Daoy (cell line): ENCODE measurements at places on chromosomes 6 and 20. TPM values are rescaled to one million over a fixed set of nuclear protein-coding genes. Genes with fewer than 3 reads are reported as not detected.

BMP6 gene
- total RNA-seq: 0.34 and 0.80 TPM in 2 replicates

GRCh38 chr6:53734473-53735299 lies 60.1 kb upstream of the LRRC1 start:
- DNase-seq: peak; percentile 85

SLC22A3 gene
- total RNA-seq: 0.77 and 1.8 TPM in 2 replicates

GRCh38 chr6:146583966-146584365 lies 14.8 kb upstream of the ADGB start:
- DNase-seq: no peak

- DNase-seq: no peak
These were observed 192.1 kb downstream of the KCNQ5 start for GRCh38 chr6:72813807-72814596.

DNA sequence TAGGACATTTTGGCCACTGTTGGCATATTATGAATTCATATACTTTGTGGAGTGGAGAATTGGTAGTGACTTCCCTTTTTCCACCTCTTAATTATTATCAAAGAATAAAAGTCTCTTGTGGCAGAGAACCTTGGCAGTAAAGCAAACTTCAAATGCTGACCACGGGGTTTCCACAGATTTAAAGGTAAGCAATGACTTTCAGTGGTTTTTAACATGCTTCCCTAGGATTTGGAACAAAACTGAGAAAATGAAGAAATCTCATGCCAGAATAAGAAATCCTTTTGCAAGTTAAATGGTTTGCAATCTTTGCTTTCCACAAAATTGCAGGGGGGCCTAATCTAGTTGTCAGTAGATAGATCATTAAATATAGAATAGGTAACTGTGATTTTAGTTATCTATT lies 2.0 kb upstream of the SDC4 start:
- DNase-seq: no peak

DNA sequence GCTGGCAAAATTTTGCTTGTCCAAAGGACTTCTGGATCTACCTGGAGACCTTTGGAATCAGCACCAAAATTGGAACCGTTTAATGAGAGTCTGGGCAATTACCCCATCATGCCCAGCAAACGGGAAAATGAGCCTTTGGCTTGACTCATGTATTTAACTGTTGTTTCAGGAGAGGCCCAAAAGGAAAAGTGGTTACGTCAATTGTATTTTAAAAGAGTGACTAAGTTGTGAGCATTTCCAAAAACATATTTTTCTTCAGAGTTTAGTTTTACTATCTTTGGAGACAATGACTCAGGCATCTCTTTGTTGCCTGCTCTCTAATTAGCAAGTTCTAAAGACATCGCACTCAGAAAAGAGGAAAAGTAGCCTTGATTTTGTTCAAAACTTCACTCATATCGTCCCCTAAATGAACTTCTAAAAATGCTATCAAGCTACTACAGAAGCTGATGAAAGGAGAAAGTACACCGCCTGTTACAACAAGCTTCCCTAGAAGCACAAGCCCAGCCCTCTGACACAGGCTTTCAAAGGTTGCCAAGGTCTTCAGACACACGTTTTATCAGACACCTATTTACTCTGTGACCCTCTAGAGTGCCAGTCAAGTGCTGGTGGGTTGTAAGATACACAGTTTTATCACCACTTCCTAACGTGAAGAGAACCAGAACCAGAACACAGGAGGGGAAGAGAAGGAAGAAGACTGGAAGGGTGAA lies 146.2 kb downstream of the TBX18 start:
- peak; percentile 84 for DNase-seq

DNA sequence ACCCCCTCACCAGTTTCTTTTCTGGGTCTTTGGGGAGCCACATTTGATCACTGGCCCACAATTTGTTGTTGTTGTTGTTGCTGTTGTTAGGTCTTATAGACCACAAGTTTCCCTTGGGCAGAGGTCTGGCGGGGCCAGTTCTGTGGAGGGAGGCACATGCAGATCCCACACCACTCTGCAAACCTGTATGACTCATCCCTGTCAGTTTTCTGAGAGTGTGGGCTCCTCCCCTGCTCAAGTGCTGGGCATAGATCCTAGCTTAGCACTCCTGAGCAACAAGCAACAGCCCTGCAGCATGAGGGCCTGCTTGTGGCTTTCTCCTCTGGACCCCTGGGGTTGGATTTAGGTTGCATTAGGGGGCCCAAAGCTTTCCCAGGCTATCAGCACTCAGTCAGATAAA lies 411.1 kb upstream of the HTR1E start:
- no peak for DNase-seq

DNA sequence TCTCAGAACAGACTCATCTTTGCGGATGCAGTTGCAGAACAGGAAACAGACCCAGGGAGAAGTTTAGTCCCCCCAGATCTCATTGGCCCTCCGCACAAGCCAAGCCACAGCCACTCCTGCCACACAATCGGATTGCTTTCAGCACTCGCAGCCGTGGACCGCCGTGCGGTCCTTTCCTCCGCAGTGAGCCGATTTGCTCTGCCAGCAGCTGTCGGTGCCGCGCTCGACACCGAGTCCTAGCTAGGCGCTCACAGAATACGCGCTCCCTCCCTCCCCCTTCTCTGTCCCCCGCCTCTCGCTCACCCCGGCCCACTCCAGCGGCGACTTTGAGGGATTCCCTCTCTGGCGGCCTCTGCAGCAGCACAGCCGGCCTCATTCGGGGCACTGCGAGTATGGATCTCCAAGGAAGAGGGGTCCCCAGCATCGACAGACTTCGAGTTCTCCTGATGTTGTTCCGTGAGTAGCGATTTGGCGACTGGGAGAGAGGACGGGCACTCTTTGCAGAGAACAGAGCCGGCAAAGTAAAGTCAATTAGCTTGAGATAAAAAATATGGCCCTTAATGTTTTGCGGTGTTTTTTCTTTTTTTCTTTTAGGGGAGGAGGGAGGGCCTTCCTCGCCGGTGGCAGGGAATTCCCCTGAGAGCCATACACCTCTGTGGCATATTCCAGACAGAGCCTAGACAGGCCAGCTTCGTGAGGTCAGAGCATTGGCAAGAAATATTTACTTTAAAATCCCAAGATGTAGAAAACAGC lies at the start of gene LAMP5:
Gene LAMP5, plus strand, starts transcription at position 130 of the 753 bp plus-strand sequence. Its CDS starts 263 bp downstream, at position 393.
- DNase-seq: peak; percentile 15

ABRACL gene
- 83.1 and 85.8 TPM in 2 replicates for total RNA-seq

MICA gene
- 34.9 and 44.1 TPM in 2 replicates for total RNA-seq

DNA sequence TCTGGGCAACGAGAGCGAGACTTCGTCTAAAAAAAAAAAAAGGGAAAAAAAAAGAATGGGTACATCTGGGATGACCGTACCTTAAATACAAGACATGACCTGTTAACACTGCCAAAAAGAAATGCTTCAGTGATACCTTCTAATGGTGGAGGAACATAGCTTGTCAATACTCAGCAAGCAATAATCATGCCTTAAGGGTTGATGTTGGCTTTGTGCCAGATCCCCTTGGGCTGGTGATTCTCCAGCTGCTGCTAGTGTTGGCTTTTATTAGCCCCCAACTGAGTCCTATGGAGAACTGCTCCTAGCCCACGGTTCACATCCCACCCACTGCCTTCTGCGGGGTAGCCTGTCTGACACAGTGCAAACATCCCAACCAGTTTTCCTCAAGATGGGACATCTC lies 134.9 kb downstream of the PLCB1 start:
- no peak for DNase-seq

EPHA7 gene
- 0.06 and 0.09 TPM in 2 replicates for total RNA-seq

ADTRP gene
- 2.5 and 2.8 TPM in 2 replicates for total RNA-seq

- peak; percentile 16 for DNase-seq
These were observed at the start of gene PRELID3B for GRCh38 chr20:59042151-59042795. PRELID3B (minus strand) TSS chr20:59042786; CDS start chr20:59042730, 56 bp downstream.

RAMACL gene
- 0.34 and 0.86 TPM in 2 replicates for total RNA-seq

VGLL2 gene
- not detected in 2 replicates for total RNA-seq

GRCh38 chr6:137002505-137002904 lies 42.3 kb downstream of the IL20RA start:
- peak; percentile 7 for DNase-seq

DNA sequence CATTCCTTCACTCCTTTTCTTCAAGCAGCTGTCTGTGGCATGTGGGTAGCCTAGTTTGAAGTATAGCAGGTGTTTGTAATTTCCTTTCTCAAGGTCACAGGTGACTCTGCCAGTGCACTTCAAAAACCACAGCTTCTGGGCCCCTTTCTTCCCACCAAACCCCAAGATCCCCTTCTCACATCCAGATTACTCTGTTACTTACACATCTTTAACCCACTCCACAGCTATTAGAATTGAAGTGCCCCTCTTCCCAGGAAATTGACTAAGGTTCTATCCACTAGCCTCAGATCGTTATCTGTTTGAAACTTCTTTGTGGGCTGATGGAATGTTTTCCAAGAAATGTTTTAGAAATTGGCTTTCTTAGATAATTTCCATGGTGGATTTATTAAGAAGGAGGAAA lies 150.8 kb downstream of the AHI1 start:
- DNase-seq: peak; percentile 3

DNA sequence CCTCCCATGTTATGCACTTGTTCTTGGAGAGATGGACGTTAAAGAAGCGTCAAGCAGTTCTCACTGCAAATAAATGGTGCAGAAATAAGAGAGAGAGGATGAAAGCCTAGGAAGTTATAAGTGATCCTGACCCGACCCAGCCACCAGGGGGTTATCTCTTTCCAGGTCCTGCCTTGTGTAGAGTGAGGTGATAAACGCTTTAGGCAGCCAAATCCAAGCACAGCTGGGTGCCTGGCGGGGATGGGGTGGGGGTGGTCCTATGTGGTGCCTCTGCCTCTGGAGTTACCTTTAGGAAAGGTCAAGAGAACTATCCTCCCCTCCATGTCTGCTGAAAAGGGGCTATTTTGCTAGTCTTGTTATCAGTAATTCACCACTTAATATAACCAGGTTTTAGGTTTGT lies 9.2 kb upstream of the TFAP2A start:
- DNase-seq: no peak

- no peak for DNase-seq
These were observed 48.4 kb upstream of the FAM184A start for GRCh38 chr6:119126826-119127225.

DNA sequence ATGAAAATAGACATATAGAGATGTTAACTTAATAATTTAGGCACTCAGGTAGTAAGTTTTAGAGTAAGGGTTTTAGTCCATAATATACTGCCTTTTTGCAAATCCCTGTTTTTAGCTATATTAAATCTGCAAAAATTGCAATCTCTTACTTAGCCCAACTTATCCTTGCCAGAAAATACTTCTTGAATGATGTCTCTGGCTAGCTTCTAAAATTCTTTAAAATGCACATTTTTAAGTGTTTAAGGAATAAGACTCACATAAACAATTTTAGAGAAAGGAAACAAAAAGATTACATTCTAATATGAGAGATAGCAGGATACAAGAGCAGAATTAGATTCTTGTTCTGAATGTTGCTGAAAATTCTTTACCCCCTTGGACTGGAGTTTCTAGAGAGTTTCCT lies 25.8 kb upstream of the RFPL4B start:
- DNase-seq: no peak

FAM184A gene
- 3.8 and 4.8 TPM in 2 replicates for total RNA-seq

ECHDC1 gene
- total RNA-seq: 116 and 154 TPM in 2 replicates

- peak; percentile 54 for DNase-seq
These were observed 5.8 kb upstream of the ADAM33 start for GRCh38 chr20:3687655-3688054.

- no peak for DNase-seq
These were observed 73.6 kb downstream of the NCR2 start for GRCh38 chr6:41408982-41409381.

- no peak for DNase-seq
These were observed 104.7 kb upstream of the RALGAPA2 start for GRCh38 chr20:20816969-20817755.

GRCh38 chr6:106973018-106973835 lies 1.3 kb downstream of the CD24 start:
- no peak for DNase-seq

- DNase-seq: no peak
These were observed 53.4 kb downstream of the LYRM2 start for GRCh38 chr6:89585154-89585553.

DNA sequence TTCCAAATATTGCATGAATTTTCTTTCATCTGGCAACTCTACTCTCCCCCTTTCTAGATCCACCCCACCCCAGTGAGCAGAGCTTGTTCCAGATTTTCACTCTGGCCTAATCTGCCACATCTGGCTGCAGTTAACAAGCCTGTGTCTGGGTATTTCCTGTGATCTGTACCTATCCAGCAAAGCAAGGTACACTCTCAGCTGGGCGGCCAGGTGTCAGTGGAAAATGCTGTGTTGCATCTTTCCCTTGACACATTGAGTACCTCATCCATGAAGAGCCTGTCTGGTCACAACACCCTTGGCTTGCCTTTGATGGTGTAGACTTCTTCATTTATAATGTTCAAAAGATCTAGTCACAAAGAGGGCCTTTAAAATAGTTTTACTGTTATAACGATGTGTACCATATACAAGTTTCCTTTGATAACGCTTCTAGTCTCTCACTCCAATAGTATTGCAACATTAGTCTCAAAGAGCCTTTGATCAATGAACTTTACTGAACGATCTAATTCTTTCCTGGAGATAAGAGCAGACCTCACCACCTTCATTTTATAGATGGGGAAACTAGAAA lies 6.0 kb upstream of the RNF182 start:
- no peak for DNase-seq

DNA sequence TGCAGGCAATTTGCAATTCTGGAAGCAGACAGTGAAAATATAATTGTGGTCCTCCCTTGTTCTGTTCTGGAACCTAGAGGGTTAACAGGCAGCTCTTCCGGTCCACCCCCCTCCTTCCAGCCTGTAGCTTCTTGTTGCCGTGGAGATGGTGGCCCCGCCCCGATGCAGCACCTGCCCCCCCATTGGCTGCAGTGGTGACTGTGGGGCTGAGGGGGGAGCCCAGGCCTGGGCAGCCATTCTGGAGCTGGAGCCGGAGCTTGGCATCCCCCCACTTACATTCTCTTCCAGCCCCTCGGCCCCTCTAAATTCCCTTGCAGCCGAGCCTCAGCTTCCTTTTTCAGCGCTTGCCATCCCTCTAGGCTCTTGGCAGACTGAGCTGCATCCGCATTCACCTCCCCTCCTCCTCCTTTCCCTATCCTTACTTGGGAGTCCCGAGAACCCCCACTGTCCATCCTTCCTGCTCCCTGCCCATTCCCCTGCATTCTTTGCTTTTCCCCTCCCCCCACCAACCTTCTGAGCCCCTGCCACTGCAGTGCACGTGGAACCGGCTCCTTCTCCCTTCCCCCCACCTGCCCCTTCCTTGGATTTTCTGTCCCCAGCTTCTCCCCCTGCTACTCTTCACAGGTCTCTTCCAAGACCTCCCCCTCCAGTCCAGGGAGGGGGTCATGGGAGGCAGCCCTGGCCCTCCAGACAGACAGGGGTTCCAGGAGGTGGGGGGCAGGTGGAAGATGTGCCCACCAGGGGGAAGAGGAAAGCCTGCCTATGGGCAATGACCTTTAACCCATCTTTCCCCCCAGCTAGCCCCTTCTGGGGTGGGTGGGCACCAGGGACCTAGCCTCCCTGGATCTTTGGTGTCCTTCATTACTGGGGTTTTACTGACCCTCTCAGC lies 11.4 kb downstream of the SYNGAP1 start:
- peak; percentile 76 for DNase-seq

TCP11 gene
- 0.06 TPM in 1 of 2 replicates, not detected in the other for total RNA-seq

GRCh38 chr20:51037532-51038115 lies 14.7 kb upstream of the KCNG1 start:
- no peak for DNase-seq

GRCh38 chr6:33910594-33910993 lies 106.8 kb upstream of the MLN start:
- no peak for DNase-seq

CYP39A1 gene
- total RNA-seq: 2.9 and 5.1 TPM in 2 replicates

GRCh38 chr6:111845441-111845871 lies 27.8 kb downstream of the FYN start:
- no peak for DNase-seq

COL9A1 gene
- total RNA-seq: 0.09 and 0.34 TPM in 2 replicates

GRCh38 chr6:15063253-15063853 lies 182.5 kb upstream of the JARID2 start:
- DNase-seq: peak; percentile 41
